Endothelial cell (in vitro differentiated cells): ENCODE measurements at places on chromosomes 4 and X. TPM values are rescaled to one million over a fixed set of nuclear protein-coding genes. Genes with fewer than 3 reads are reported as not detected.

DNA sequence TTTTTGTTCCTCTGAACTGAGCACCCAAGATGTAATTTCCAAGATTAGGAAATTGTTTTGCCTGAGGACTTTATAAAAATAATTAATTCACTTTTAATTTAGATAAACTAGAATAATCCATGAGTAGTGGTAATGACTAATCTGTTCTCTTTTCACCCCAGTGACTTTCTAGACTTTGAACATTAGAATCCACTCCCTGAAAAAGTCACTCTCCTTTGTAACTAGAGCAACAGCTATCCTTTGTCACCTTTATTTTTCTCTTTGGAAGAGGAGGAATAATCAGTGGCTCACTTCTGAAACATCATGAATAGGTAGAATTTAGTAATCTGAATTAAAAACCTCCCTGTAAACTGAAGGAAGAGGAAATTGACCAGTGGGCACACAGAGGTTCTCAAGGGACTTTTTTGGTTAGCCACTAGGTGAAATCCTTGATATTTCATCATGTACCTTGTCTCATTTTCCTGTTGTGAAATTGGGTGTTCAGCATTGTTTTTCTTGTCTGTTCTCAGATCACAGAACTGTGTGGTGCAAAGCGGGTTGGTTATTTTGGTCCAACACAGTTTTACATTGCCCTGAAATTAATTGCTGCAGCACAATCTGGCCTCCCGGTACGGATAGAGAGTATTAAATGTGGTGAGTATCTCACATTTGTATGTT, 59.4 kb downstream of the REPS2 start:
- peaks cover 6% of the 10 kb centered on the region for H3K4me1 ChIP-seq
- DNase-seq, result no peak
- H3K4me3 ChIP-seq, result no peak overlapping the region
- H3K36me3 ChIP-seq, result no peaks in the 10 kb centered on the region
- no peak overlapping the region for H3K27ac ChIP-seq

DNA sequence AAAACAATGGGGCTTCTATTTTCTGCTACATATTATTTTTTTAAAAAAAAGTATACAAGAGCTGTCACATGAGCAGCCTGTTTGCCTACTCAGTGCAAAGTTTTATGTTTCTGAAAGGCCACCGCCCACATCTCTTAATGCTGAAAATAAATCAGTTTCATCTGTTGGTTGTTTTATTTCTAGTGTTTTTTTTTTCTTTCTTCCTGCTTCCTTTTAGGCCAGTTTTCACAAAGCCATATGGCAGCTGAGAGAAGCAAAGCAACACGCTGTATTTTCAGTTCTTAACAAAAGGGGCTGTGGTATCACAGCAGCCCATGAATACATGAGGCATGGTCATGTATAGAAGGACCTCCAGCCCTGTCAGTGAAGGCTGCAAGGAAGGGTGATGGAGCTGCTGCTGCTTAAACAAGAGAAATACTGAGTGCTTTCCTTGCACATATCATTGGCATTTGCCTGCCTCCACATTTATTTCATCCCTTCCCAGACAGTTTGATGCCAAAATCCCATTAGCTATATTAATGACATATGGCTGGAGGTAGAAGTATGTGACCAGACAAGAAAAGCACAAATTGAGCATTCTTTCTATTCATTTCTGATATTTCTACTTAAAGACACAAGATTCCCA, 172.5 kb downstream of the PCDH18 start:
- H3K4me1 ChIP-seq, result no peaks in the 10 kb centered on the region
- DNase-seq, result no peak
- no peak overlapping the region for H3K27ac ChIP-seq
- no peak overlapping the region for H3K4me3 ChIP-seq

DNA sequence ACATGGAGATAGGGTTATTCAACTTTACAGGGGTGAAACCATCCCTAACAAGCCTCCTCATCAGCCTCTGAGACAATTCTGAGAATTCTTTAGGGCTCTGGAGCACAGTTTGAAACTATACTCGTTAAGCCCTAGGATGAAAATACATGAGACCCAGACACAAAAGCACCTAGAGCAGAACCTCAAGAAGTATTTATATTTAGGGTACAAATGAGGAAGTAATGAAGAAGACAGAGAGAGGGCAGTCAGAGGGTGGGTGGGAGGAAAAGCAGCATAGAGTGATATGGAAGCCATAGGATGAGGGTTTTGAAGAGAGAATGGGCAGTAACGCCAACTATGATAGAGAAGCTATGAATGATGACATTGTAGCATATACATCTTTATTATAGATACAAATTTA, 250.3 kb downstream of the DCLK2 start:
- no peak overlapping the region for H3K4me3 ChIP-seq
- no peaks in the 10 kb centered on the region for H3K36me3 ChIP-seq
- no peaks in the 10 kb centered on the region for H3K4me1 ChIP-seq
- DNase-seq, result no peak
- H3K27ac ChIP-seq, result no peak overlapping the region

DNA sequence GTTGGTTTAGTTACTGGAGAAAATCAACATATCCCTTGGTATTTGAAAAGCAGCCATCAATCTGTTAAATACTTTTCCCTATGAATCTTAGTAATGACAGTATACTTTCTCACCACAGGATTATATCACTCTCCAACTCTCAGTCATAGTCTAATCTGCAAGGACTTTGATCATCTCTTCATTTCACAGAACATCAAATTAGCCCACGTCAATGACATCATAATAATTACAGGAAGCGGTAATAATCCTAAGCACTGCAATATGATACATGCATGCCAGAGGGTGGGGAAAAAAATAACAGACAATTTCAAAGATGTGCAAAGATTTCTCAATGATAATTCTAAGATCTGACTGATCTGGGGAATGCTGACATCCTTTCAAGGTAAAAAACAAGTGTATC, 404.1 kb downstream of the GPM6A start:
- H3K36me3 ChIP-seq, result no peaks in the 10 kb centered on the region
- DNase-seq, result no peak
- no peaks in the 10 kb centered on the region for H3K27me3 ChIP-seq
- no peak overlapping the region for H3K4me3 ChIP-seq
- H3K27ac ChIP-seq, result no peak overlapping the region

DNA sequence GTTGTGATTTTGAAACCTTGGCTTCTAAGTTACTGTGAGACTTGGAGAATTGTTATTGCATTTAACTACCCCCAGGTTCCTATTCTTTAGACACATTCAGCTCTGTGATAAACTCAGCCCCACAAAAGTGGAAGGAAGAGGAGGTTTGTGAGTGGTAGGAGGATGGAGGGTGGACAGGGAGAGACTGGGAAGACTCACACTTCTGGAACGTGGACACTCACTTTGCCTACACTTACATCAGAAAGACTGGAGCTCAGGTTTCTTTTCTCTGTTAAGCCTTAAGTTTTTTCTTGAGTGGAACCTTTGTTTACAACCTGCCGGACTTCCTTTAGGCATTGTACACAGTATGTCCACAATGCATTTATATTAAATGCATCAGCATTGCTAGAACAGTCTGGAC, 99.0 kb downstream of the AREG start:
- H3K27ac ChIP-seq, result no peak overlapping the region
- H3K4me1 ChIP-seq, result no peaks in the 10 kb centered on the region

DNA sequence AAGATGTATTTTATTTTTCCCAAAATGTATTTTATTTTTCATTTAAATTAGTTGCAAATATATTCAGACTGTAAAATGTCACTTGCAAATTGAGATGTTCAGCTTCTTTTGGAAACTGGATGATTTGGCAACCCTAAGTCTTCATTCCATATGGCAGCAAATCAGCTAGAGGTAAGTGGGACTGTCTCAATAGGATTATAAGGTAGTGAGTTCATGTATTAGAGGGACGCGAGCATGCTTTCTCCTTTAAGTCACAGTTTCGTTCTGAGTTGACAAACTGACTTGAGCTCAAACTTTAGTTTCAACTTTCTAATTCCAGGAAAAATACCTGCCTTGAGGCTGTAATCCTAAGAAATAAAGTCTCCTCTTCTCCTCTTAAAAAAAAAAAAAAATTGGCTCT, 44.2 kb upstream of the TMEM131L start:
- no peaks in the 10 kb centered on the region for H3K36me3 ChIP-seq
- H3K27me3 ChIP-seq, result no peaks in the 10 kb centered on the region
- H3K4me1 ChIP-seq, result no peaks in the 10 kb centered on the region
- H3K4me3 ChIP-seq, result no peak overlapping the region
- no peak for DNase-seq

GRCh38 chrX:68690936-68691501, 43.6 kb downstream of the STARD8 start:
- no peak overlapping the region for H3K4me3 ChIP-seq
- peaks cover 17% of the 10 kb centered on the region for H3K4me1 ChIP-seq
- no peak for DNase-seq

DNA sequence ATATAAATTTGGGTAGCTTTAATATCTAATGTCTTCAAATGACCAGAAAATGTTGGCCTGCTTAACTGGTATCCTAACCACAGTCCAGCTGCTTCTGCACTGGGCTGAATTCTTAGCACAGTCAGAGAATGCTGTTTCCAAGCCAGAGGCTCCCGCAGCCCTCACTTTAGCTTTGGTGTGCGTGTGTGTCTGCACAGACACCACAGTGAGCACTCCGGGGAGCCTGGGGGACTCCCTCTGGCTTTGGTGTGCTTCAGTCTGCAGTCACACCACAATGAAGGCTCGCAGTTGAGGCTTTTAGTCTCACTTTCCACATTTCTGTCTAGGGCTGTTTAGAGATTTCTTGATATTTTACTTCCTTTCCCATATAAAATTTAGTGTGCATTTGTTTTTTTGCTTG, 53.6 kb downstream of the APOO start:
- no peaks in the 10 kb centered on the region for H3K27me3 ChIP-seq
- no peak overlapping the region for H3K4me3 ChIP-seq
- no peak overlapping the region for H3K27ac ChIP-seq
- no peaks in the 10 kb centered on the region for H3K4me1 ChIP-seq

GRCh38 chrX:110741213-110741796, 54.3 kb downstream of the CHRDL1 start:
- no peaks in the 10 kb centered on the region for H3K4me1 ChIP-seq
- H3K27ac ChIP-seq, result no peak overlapping the region
- peaks cover 1% of the 10 kb centered on the region for H3K27me3 ChIP-seq
- no peak for DNase-seq
- no peak overlapping the region for H3K4me3 ChIP-seq

DNA sequence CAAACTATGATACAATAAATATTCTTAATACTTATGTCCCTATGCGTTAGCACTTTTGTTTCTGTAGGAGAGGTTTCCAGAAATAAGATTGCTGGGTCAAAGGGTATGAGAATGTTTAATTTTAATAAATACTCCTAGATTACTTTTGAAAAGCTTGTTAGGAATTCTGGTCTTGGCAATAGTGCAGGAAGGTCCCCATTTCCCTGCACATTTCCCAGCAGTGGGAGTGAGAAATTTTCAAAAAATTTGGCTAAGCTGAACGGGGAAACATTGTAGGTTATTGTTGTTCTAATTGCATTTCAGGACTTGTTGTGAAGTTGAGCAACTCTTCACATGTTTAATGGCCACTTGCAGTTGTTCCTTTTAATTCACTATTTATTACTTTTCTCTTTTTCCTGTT, 27.1 kb downstream of the IGFBP7 start:
- H3K27ac ChIP-seq, result no peak overlapping the region
- H3K36me3 ChIP-seq, result peaks cover 5% of the 10 kb centered on the region
- H3K4me1 ChIP-seq, result peaks cover 23% of the 10 kb centered on the region
- no peak for DNase-seq

GRCh38 chr4:40531636-40532023, 98.0 kb downstream of the RBM47 start:
- no peak overlapping the region for H3K27ac ChIP-seq
- no peak overlapping the region for H3K4me3 ChIP-seq
- no peaks in the 10 kb centered on the region for H3K4me1 ChIP-seq
- H3K36me3 ChIP-seq, result no peaks in the 10 kb centered on the region
- no peak for DNase-seq
- H3K27me3 ChIP-seq, result peaks cover 1% of the 10 kb centered on the region

DNA sequence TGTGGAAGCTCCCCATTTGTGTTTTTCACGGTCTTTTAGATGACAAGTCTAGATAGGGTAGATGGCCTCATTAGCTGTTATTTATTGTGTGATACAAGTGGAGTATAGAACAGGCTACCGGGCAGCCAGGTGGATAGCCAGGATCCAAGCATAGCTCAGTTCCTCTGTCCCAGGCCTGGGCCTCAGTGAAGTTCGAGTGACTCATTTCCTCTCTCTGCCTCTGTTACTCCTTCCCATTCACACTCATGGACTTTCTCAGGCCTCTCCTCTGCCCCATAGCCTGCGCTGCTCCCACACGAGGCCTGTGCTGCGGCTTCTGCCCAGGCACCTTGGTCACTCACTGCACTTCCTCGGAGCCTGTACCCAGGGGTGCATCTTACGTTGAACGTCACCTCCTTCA, 54.5 kb downstream of the TENM3 start:
- DNase-seq, result no peak
- H3K27ac ChIP-seq, result no peak overlapping the region
- H3K4me1 ChIP-seq, result peaks cover 11% of the 10 kb centered on the region
- no peaks in the 10 kb centered on the region for H3K36me3 ChIP-seq
- H3K4me3 ChIP-seq, result no peak overlapping the region
- H3K27me3 ChIP-seq, result no peaks in the 10 kb centered on the region

DNA sequence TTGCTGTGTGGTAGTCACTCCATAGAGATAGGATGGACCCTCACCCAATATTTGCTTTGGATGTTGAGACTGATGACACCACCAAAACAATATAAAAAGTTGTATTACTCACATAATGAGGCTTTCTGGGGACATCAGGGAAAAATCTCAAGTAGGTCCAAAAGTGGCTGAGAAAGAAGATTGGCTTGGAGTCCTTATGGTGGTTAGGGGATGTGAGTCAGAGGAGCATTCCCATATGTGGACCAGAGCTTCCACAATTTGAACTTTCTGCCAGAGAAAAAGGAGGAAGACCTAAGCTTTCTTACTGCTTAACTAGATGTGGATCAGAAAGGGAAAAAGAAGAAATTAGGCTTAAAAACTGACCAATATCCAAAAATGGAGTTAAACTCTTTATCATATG, 460.5 kb downstream of the SH3BGRL start:
- no peak for DNase-seq
- no peak overlapping the region for H3K4me3 ChIP-seq
- no peak overlapping the region for H3K27ac ChIP-seq
- H3K4me1 ChIP-seq, result no peaks in the 10 kb centered on the region

GRCh38 chr4:16457944-16458343, 231.7 kb upstream of the TAPT1 start:
- no peak overlapping the region for H3K4me3 ChIP-seq
- DNase-seq, result no peak
- peaks cover 3% of the 10 kb centered on the region for H3K4me1 ChIP-seq
- peaks cover 4% of the 10 kb centered on the region for H3K27me3 ChIP-seq

- no peaks in the 10 kb centered on the region for H3K27me3 ChIP-seq
- peaks cover 7% of the 10 kb centered on the region for H3K4me1 ChIP-seq
- H3K27ac ChIP-seq, result no peak overlapping the region
- no peak for DNase-seq
These were observed 28.7 kb downstream of the TMPRSS11A start for GRCh38 chr4:67934628-67935027.

- H3K27ac ChIP-seq, result no peak overlapping the region
- H3K4me3 ChIP-seq, result no peak overlapping the region
- no peak for DNase-seq
- no peaks in the 10 kb centered on the region for H3K4me1 ChIP-seq
These were observed 429.1 kb upstream of the INTU start for GRCh38 chr4:127203562-127204200.

PFKFB1 gene
- 0.49 TPM for total RNA-seq

LRIT3 gene
- total RNA-seq, result 0.95 TPM

PCGF3 gene
- 84.5 TPM for total RNA-seq

CSAG1 gene
- total RNA-seq, result 5.1 TPM

CXorf51B gene
- not detected for total RNA-seq

BTK gene
- total RNA-seq, result 9.4 TPM

UTP3 gene
- 28.6 TPM for total RNA-seq

ART3 gene
- not detected for total RNA-seq

PLP1 gene
- 9.6 TPM for total RNA-seq

EPGN gene
- total RNA-seq, result not detected

GRIPAP1 gene
- 63.6 TPM for total RNA-seq
